H9 (cell line): ENCODE measurements at places on chromosomes 3 and 15. TPM values are rescaled to one million over a fixed set of nuclear protein-coding genes. Genes with fewer than 3 reads are reported as not detected.

- H3K4me3 ChIP-seq, result no peak overlapping the region
- no peak overlapping the region for H3K27ac ChIP-seq
- peaks cover 13% of the 10 kb centered on the region for H3K36me3 ChIP-seq
- peaks cover 9% of the 10 kb centered on the region for H3K4me1 ChIP-seq
- peak; percentile 8 for DNase-seq
These were observed 78.7 kb downstream of the DAPK2 start for GRCh38 chr15:63967616-63968015.

GRCh38 chr15:67735896-67736295 lies 89.4 kb upstream of the SKOR1 start:
- H3K4me3 ChIP-seq, result no peak overlapping the region
- no peaks in the 10 kb centered on the region for H3K36me3 ChIP-seq
- no peak overlapping the region for H3K27ac ChIP-seq
- H3K27me3 ChIP-seq, result no peaks in the 10 kb centered on the region

DNA sequence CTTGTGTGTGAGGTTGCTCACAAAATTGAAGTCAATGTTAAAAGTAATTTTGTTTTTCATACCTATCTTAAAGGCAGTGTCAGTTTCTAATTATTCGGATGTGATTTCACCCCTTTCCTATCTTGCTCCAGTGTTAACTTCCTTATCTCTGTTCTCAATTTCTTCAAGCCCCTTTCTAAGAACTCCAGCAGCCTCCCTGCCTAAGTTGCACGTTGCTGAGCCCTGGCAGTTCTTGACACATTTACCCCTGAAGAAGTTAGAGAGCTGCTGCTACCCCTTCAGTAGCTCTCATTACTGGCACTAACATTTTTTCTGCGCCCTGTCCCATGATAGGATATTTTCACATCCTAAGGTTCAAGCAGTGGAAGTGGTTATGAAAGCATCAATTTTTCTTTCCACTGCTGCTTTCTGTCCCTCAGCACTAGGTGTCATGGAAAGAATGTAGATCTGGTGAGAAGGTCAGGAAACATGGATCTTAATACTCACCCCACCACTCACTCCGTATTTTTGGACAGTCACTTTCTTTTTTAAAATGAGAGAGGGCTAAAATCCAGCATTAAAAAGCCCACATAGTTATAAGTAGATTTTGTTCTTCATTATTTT lies 62.9 kb downstream of the OPA1 start:
- peaks cover 2% of the 10 kb centered on the region; the same call in 1 of the 2 replicates for H3K4me1 ChIP-seq
- H3K27ac ChIP-seq, result no peak overlapping the region
- DNase-seq, result no peak
- peaks cover 48% of the 10 kb centered on the region for H3K36me3 ChIP-seq
- H3K27me3 ChIP-seq, result no peaks in the 10 kb centered on the region
- H3K4me3 ChIP-seq, result no peak overlapping the region

GRCh38 chr3:105542282-105543019 lies 175.7 kb downstream of the ALCAM start:
- H3K4me1 ChIP-seq, result 0 out of 2 replicates have a peak, but pooled peaks cover 1% of the 10 kb centered on the region
- DNase-seq, result no peak
- no peak overlapping the region for H3K27ac ChIP-seq
- peaks cover 5% of the 10 kb centered on the region for H3K36me3 ChIP-seq
- H3K4me3 ChIP-seq, result no peak overlapping the region
- H3K27me3 ChIP-seq, result no peaks in the 10 kb centered on the region

DNA sequence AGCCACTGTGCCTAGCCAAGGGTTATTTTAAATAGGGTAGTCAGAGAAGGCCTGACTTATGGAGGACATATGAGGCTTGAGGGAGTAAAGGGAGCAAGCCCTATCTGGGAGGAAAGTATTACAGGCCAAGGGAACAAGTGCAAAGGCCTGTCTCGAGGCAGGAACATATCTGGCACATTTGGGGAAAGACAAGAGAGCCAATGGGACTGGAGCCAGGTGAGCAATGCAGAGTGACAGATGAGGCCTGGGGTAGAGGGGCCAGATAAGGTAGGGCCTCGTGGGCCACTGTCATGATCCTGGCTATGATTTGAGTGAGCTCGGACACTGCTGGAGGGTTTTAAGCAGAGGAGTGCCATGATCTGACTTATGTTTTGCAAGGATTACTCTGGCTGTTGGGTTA lies 43.8 kb downstream of the DCP1A start:
- no peak overlapping the region for H3K4me3 ChIP-seq
- H3K27me3 ChIP-seq, result no peaks in the 10 kb centered on the region
- H3K36me3 ChIP-seq, result peaks cover 8% of the 10 kb centered on the region; the same call in 2 of the 3 replicates
- H3K4me1 ChIP-seq, result no peaks in the 10 kb centered on the region

GRCh38 chr3:39275963-39276593 lies 3.8 kb downstream of the CX3CR1 start:
- H3K36me3 ChIP-seq, result no peaks in the 10 kb centered on the region
- H3K4me1 ChIP-seq, result no peaks in the 10 kb centered on the region
- H3K27ac ChIP-seq, result no peak overlapping the region
- DNase-seq, result peak; percentile 8
- H3K27me3 ChIP-seq, result no peaks in the 10 kb centered on the region

DNA sequence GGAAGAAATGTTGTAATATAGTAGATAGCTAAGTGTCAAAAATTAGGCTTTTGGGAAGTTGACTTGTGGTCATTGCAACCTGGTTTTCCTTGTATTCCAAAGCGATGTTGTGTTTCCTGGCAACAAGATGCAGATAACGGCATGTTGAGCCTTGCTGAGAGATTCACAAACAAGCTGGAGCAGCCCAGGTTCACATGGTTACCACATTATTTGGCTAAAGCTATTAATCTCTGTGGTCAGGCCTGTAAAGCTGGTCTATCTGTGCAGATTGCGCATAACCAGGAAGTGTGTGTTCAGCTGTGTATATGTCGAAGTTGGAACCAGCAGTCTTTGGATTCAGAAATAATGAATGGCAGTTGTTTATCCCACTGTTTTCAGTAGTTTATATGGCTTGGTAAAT lies 6.6 kb downstream of the TIPARP start:
- H3K27ac ChIP-seq, result no peak overlapping the region
- H3K36me3 ChIP-seq, result peaks cover 20% of the 10 kb centered on the region
- no peaks in the 10 kb centered on the region for H3K4me1 ChIP-seq
- H3K4me3 ChIP-seq, result no peak overlapping the region

GRCh38 chr15:91413142-91413541 lies 313.1 kb downstream of the SV2B start:
- no peak overlapping the region for H3K27ac ChIP-seq
- no peaks in the 10 kb centered on the region for H3K36me3 ChIP-seq

GRCh38 chr15:68693071-68693470 lies 114.3 kb downstream of the CORO2B start:
- DNase-seq, result no peak
- H3K36me3 ChIP-seq, result no peaks in the 10 kb centered on the region; the same call in 1 of the 2 replicates
- peaks cover 5% of the 10 kb centered on the region; the same call in 1 of the 2 replicates for H3K4me1 ChIP-seq
- no peak overlapping the region for H3K4me3 ChIP-seq
- H3K27ac ChIP-seq, result no peak overlapping the region
- H3K27me3 ChIP-seq, result no peaks in the 10 kb centered on the region

DNA sequence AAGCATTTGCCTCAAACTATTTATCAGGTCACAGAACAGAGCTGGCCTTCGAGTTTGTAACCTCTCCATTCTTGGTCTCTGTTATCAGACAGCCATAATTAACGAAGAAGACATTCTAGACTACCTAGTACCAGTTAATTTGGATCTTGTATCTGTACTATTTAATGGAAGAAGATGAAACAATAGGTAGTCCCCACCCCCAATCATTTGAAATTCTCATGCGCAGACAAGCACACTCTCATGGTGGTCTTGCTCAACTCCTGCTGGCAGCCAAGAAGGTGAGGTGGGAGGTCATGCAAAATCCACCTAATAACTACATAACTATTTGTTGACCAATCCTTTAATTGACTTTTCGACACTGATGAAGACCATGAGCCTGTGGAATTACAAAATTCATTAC lies 2.8 kb upstream of the SKIL start:
- H3K4me3 ChIP-seq, result peak overlapping the region; percentile 69
- H3K36me3 ChIP-seq, result peaks cover 12% of the 10 kb centered on the region
- H3K27ac ChIP-seq, result peak overlapping the region; percentile 86
- H3K27me3 ChIP-seq, result no peaks in the 10 kb centered on the region

DNA sequence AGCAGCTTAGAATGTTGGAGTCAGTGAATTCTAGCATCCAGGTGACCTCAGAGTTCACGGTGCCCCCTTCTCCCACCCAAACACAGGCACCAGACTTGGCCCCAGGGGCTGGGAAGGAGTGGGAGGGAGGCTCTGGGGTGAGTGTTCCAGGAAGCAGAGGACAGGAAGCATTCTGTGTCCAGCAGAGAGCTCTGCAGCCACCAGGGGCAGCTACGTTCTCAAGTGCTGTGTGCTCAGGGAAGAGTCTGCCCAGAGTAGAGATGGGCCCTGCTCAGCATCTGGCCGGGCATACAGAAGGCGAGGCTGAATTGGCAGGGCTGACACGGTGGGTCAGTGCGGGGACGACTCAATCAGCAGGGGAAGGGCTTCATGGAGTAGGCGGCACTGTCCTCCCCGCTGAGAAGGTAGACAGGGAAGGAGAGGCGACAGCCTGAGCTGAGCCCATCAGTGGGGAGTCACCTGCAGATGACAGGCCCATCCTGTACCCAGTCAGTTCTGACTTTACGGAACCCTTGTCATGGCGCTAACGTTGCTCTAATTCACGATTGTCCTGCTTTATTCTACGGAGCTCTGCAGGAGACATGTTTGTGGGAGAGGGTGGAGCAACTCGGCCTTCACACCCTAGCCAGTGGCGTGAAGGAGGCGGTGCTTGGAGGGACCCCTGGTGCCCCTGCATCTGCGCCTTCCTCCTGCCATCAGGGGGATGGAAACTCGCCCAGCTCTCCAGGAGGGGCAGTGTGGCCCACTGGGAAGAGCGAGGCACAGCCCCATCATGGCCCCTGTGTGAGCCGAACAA lies 82.2 kb downstream of the C3orf70 start:
- H3K4me1 ChIP-seq, result 0 out of 2 replicates have a peak, but pooled peaks cover 3% of the 10 kb centered on the region
- DNase-seq, result peak; percentile 87
- H3K4me3 ChIP-seq, result no peak overlapping the region
- no peaks in the 10 kb centered on the region for H3K36me3 ChIP-seq
- H3K27me3 ChIP-seq, result no peaks in the 10 kb centered on the region

- no peak for DNase-seq
- H3K27me3 ChIP-seq, result no peaks in the 10 kb centered on the region
- no peak overlapping the region for H3K27ac ChIP-seq
These were observed 211.9 kb upstream of the ARRDC4 start for GRCh38 chr15:97748576-97748975.

- no peak overlapping the region for H3K4me3 ChIP-seq
- H3K36me3 ChIP-seq, result peaks cover 6% of the 10 kb centered on the region; the same call in 1 of the 3 replicates
- DNase-seq, result no peak
These were observed 39.8 kb downstream of the CCR3 start for GRCh38 chr3:46282041-46282440.

GRCh38 chr3:101898752-101899169 lies 49.4 kb downstream of the NFKBIZ start:
- H3K4me3 ChIP-seq, result no peak overlapping the region
- H3K4me1 ChIP-seq, result no peaks in the 10 kb centered on the region
- H3K36me3 ChIP-seq, result no peaks in the 10 kb centered on the region; the same call in 2 of the 3 replicates
- no peak overlapping the region for H3K27ac ChIP-seq
- H3K27me3 ChIP-seq, result no peaks in the 10 kb centered on the region

DNA sequence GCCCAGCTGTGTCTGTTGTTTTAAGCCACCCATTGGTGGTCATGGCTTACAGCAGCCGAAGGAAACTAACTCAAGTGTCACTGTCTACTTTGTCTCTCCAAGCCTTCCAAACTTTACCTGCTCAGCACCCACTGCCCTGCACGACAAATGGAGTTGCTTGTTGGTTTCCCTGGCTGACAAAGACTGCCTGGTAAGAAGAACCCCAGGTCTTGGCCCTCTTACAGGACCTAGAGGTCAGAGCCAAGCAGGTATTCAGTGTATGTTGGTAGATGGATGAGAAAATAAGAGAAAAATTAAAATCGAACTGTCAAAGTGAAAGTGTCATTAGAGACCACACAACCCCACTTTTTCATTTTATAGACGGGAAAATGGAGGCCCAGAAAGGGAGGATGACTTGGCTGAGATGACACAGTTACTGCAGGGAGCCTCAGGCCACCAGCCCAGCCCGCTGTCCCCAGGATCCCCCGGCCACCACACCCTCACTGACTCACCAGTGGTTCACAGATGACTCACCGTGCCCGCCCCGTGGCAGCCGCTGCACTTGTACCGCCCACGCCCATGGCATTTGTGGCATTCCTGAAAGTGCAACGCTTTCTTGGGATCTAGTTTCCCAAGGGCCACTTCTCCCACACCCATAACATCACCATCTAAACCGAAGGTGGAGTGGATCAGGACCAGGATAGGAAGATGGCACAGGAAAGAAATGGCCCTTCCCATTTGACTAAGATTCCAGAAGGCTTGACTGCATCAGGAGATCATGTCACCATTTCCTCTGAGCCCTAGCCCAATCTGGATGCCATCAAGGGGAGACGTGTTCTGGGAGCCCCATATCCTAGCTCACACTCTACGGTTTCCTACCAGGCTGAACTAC lies 15.2 kb downstream of the SSUH2 start:
- DNase-seq, result no peak
- no peaks in the 10 kb centered on the region for H3K4me1 ChIP-seq
- H3K4me3 ChIP-seq, result no peak overlapping the region
- no peaks in the 10 kb centered on the region for H3K36me3 ChIP-seq

DNA sequence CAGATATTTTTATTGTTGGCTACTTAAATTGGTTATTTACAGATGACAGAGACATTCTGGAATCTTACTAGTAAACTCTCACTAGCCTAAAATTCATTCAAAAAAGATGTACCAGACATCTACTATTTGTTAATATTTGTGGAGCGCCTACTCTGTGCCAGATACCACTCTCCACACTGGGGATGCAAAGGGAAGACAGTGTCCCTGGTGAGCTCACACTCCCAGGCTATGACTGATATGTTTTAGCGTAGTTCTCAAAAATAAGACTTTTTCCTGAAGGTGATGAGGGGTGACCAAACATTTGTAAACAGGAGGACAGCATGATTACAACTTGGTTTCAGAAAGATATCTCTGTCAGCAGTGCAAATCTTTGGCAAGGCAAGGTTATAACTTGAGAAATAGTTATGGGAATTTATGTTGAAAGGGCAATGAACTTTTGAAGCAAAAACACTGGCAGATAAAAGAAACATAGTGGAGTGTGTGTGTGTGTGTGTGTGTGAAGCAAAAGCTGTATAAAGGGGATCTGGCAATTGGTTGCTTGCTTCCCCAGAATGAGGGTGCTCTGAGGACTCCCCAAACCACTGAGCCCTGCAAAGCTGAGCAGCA lies 51.2 kb downstream of the HACD2 start:
- H3K27ac ChIP-seq, result no peak overlapping the region
- DNase-seq, result no peak
- H3K36me3 ChIP-seq, result no peaks in the 10 kb centered on the region
- no peaks in the 10 kb centered on the region for H3K27me3 ChIP-seq
- H3K4me1 ChIP-seq, result no peaks in the 10 kb centered on the region
- no peak overlapping the region for H3K4me3 ChIP-seq

Gene FMN1
- 1.9 and 2.0 TPM in 2 replicates for total RNA-seq

Gene TJP1
- total RNA-seq, result 136 and 140 TPM in 2 replicates

Gene AADACL2
- not detected in 2 replicates for total RNA-seq

Gene FETUB
- total RNA-seq, result not detected in 2 replicates

Gene CELF6
- total RNA-seq, result 0.13 and 0.18 TPM in 2 replicates

Gene DAZL
- total RNA-seq, result 21.2 and 21.7 TPM in 2 replicates

Gene TMEM39A
- total RNA-seq, result 40.4 and 45.0 TPM in 2 replicates

Gene RBP2
- not detected in 2 replicates for total RNA-seq

Gene C3orf85
- not detected in 2 replicates for total RNA-seq

Gene TMEM266
- 0.55 and 0.81 TPM in 2 replicates for total RNA-seq

Gene FRMD5
- 3.8 and 3.9 TPM in 2 replicates for total RNA-seq

Gene SPATA12
- 0.11 and 0.22 TPM in 2 replicates for total RNA-seq

Gene ALPK3
- total RNA-seq, result 17.7 and 18.0 TPM in 2 replicates
